ENCODE measurements at places on chromosomes 6 and 20.

DNA sequence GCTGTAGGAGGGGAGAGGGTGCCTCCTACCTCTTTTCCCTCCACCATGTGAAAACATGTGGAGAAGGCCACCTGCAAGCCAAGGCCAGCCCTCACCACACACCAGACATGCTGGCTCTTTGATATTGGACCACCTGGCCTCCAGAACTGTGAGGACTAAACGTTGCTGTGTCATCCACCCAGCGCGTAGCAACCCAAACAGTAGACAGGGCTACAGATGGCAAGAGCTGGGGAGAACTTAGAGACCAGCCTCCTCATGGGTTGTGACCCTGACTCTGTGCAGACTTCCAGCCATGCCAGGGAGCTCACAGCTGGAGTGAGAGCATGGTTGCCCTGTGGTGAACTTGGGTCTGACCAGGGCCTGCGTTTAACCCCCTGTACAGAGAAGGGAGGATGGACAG lies 195.9 kb upstream of the CST7 start:
- no peak for DNase-seq

DNA sequence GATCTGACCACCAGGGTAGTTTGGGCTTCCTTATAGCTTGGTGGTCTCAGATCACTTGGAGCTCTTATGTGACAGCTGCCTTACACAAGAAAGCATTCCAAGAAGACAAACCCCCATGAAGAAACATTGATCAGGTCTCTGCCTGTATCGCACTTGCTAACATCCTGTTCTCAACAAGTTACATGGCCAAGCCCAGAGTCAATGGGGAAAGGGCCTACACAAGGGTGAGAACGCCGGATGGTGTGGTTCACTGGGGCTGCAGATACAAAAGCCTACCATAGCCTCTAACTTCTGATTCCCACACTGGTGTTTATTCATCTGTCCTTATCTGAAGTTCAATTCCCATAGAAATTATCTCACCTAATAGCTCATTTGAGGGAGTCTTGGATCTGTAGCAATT lies 235.5 kb downstream of the SYNDIG1 start:
- no peak for DNase-seq

GRCh38 chr6:151070631-151071051 lies 169.1 kb upstream of the AKAP12 start:
- DNase-seq = no peak

DNA sequence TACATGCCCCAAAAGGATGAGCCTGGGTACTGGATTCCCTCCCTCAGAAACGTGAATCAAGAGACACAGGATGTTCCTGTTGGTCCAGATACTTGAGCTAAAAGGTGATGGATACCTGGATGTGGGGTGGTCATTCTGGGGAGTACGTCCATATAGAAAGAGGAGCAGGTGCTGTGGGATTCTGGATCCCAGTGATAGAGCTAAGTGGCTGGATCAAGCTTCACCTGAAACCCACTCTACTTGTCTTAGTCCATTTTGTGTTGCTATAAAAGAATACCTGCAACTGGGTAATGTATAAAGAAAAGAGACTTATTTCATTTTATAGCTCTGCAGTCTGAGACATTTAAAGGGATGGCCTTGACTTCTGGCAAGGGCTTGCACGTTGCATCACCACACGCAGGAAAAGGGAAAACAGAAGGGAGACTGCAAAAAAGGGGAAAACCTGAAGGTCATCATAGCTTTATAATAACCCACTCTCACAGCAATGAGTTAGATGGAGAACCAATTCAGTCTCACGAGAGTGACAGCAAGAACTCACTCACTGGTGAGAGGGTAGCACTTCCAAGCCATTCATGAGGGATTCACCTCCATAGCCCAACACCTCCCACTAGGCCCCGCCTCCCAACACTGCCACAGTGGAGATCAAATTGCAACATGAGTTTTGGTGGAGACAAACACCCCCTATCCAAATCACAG lies 31.2 kb downstream of the RIPOR3 start:
- DNase-seq = no peak

DNA sequence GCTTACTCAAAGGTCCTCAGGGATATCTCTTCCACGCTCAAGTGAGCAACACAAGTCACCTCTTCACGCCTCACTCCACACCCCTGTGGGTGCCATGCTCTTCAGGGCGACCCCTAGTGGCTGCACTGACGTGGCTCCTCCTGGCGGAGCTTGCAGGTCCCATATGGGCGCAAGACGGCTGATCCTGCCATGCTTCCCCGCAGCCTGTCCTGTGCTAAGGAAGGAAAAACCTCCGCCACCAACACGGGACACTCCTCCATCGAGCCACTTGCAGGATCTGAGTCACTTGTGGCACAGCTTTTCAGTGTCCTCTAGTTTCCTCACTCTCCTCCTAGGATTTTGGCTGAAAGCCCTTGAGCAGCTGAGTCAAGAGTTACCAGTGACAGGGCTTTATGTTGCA lies 90.7 kb downstream of the KHDC1L start:
- peak; percentile 30 for DNase-seq

Data from activated CD4-positive, alpha-beta T cell treated with anti-CD3 and anti-CD28 coated beads, Interleukin-2, Interleukin-4, amounts not matched to agents 100 ng/mL and 50 ng/mL, durations not matched to agents 16 hours and 8 hours (primary cell).